ENCODE measurements at places on chromosomes 7 and 10.

- no peak for DNase-seq
These were observed 54.9 kb upstream of the CAMK2B start for GRCh38 chr7:44380189-44380830.

DNA sequence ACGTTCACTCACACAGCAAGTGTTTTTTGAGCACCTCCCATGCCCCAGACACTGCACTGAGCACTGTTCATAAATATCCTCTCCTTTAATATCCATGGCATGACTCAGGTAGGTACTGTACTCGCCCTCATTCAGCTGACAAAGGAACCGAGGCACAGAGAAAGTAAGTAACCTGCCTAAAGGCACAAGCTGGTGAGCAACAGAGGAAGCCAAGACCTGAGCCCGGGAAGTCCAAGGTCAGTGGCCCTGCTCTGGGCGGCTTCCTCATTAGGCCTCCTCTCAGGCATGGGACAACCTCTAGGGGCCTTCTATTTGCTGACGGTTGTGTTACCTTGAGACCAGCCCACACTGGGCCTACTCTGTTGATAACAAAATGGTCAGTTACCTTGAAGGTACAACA is 45.1 kb upstream of the EZH2 start:
- DNase-seq, result no peak

GRCh38 chr10:121049489-121049888 is 198.3 kb downstream of the WDR11 start:
- DNase-seq, result no peak

- no peak for DNase-seq
These were observed 437.7 kb downstream of the RPS24 start for GRCh38 chr10:78471326-78471722.

- no peak for DNase-seq
These were observed 62.1 kb downstream of the ANKRD26 start for GRCh38 chr10:27038168-27038567.

GRCh38 chr10:7718685-7719084 is 15.6 kb downstream of the ITIH2 start:
- no peak for DNase-seq

DNA sequence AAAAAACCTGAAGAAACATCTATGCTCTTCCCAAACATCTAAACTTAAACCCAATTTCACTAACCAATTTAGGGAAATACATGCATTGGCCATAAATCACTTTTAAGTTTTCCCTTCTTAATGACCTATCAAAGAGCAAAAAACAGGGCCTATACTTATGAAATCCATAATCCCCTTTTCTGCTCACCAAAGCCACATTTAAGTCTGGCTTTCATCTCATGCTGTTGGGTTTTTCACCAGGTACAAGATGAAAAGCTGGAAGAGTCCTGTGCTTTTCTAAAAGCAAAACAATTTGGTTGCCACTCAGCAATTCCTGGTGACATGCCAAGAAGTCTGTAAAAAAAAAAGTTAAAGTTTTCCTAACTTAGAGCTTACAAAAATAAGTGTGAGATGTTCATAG is 92.6 kb downstream of the HPSE2 start:
- no peak for DNase-seq

DNA sequence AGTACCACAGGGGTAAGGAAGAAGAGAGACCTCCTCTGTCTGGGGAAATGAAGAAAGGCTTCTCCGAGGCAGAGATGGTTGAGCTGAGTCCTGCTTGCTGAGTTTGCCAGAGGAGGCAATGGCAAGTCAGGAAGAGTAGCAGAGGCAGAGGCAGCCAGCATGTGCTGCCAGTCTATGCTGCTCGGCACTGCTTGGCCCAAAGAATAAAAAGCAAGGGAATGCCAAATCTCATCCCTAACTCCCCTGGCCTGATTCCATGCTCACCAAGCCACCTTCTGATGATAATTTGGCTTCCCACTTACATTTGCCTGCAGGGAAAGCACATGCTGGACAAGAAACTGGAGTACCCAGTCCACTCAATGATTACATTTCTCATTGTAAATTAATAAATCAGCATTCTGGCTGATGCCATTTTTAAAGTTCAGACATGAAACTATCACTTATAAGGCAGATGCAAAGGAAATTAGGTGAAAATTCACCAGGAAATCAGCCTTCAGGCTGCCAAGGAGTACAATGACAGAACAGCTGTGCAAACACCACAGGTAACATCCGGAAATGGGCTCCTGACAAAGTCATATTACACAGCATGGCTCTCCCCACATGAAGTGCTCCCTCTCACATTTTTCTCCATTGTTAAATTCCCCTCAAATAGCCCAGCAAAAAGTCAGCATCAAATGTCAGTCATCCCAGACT is 245.9 kb downstream of the MTERF1 start:
- DNase-seq, result no peak

- no peak for DNase-seq
These were observed 371.8 kb upstream of the KCND2 start for GRCh38 chr7:119900996-119901672.

DNA sequence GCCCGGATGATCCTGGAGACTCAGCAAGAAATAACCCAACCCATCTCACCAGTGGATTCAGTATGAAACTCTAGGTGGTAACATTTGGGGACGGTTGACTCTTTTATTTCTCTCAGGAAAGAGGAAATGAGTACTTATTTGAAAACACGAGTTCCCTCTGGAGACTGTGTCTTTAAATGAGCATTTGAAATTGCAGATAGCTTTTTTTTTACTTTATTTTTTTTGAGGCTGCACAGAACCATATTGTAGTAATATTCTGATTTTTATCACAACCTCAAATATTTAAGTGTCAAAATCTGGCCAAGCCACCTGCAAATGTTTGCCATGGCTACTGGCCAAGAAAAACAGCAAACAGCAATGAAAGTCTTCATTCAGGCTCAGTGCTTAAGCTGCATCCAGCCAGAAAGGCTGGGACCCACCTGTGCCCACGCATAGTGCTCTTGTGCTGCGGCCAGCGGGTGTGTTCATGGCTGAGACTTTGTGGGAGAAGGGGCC is 160.8 kb downstream of the CREB5 start:
- DNase-seq, result no peak

- no peak for DNase-seq
These were observed 93.6 kb downstream of the CACNB2 start for GRCh38 chr10:18233775-18234174.

GRCh38 chr10:241451-241850 is 106.2 kb downstream of the ZMYND11 start:
- DNase-seq, result no peak

DNA sequence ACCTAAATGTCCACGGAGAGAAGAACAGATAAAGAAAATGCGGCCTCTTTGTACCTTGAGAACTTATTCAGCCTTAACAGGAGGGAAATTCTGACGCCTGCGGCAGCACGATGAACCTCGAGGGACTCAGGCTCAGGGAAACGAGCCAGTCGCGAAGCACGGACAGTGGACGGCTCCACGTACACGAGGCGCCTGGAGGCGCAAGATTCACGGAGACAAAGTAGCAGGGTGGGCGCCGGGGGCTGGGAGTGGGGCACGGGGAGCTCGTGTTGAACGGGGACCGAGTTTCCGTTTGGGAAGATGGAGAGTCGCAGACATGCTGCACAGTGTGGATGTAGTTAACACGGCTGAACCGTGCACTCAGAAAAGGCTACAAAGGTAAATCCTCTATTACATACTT is 13.2 kb upstream of the UTF1 start:
- no peak for DNase-seq

DNA sequence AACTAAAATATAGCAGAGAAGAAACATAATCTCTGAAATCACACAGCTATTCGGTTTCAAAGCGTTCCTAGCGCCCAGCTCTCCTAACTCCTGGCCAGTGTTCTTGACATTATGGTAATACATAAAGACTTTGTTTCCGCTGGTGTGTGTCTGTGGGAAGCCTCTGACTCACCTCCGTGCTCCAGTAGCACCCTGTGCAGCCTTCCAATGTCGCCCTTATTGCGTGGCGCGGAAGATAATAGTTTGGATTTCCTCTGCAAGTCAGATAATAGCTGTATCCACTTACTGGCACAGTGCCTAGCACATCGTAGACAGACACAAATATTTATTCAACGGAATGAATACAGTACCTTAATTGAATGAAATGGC is 570 bp downstream of the BMS1 start:
- DNase-seq, result peak; percentile 4

GRCh38 chr7:16509829-16510228 is 16.8 kb upstream of the LRRC72 start:
- DNase-seq, result no peak

DNA sequence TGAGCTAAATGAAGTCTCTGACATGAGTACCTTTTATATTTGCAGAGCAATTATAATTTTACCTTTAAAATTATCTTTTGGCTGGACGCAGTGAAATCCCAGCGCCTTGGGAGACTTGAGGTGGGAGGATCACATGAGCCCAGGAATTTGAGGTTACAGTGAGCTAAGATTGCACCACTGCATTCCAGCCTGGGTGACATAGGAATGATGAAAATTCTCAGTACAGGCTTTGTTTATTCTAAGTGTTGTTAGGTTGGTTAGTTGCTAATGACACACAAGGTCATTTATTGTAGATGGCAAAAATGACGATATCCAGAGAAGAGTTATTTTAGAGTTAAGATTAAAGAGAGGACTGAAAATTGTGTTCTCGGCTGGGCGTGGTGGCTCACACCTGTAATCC is 87.6 kb downstream of the XRCC2 start:
- DNase-seq, result no peak

GRCh38 chr7:131556909-131557651 is 652 bp upstream of the PODXL start:
- no peak for DNase-seq

- no peak for DNase-seq
These were observed 528 bp downstream of the CAMK2G start for GRCh38 chr10:73873838-73874215.

GRCh38 chr7:144822223-144822622 is 13.6 kb downstream of the TPK1 start:
- DNase-seq, result no peak

DNA sequence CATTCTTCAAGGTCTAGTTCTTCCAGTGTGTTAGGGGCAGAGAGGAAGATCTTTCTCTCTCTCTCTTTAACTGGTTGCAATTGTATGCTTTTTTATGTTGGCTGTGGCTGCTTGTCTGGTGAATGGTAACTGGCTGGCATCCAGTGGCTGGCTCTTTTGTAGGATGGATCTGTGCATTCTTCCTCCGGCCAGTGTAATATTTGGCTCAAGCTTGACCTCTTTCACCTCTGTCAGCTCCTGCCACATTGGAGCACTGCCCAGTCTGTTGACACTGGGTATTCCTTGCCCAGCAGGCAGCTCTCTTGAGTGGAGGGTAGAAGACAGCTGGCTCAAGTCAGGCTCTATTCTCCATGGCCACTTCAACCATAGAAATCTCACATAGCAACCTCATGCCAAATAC is 528.3 kb downstream of the PHTF2 start:
- no peak for DNase-seq

DNA sequence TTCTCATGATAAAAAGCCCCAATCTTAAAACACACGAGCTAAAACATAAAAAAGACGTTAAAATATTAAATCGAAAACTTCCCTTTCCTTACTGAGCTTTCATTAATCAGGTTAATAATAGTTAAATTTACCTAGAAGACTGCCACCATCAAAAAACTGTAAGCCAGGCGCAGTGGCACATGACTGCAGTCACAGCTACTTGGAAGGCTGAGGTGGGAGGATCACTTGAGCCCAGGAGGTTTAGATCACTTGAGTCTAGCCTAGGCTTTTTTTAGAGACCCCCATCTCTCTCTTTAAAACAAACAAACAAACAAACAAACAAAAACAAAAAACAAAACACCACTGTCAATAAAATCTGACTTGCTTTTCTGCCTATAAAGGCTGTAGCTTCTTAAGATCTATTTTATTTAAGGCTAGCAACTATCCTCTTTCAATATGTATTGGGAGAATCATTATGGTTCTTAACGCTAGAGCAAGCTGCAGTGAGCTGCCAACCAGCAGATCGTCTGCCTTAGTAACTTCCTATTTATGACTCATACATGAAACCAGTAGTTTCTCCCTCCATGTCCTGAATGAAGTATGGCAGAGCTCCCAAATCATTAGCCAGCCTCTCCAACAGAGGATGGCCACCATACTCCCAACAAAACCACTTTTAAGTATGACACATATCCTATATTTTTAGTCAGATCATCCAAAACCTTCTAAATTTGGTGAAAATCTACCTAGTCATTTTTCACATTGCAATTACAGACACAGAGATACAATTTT is 163.7 kb downstream of the SRPK2 start:
- DNase-seq, result peak; percentile 42

- DNase-seq, result no peak
These were observed 36.6 kb downstream of the ADRA2A start for GRCh38 chr10:111113238-111113960.

DNA sequence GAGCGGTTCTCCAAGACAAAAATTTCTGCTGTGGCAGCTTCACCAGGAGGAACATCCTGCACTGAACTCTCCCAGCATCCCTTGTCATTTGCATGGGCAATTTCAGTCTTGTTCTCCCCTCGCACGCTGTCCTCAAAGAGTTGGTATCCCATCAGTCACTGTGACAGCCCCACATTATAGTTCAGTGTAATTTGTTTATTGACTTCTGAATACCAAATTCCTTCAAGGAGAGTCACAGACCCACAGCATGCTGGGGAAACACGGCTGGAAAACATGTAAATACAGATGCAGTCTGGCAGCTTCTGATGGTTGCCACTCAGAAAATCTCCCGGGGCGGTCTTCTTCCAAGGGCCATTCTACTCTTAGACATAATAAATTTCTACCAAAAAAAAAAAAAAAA is 151.0 kb upstream of the NEBL start:
- no peak for DNase-seq

GRCh38 chr10:95761939-95762492 is 6.1 kb downstream of the ENTPD1 start:
- DNase-seq, result no peak

DNA sequence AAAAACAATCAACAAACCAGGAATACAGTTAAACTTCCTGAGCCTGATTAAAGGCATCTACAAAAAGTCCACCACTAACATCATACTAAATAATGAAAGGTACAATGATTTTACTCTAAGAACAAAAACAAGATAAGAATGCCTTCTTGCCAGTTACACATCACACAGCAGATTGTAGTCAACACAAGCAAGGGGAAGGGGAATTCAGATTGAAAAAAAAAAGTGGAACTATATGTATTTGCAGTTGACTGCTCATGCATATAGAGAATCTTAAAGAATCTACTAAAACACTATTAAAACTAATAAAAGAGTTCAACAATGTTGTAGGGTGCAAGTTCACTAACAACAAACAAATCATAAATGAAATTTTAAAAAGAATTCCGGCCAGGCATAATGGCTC is 28.5 kb downstream of the ZNF33B start:
- DNase-seq, result no peak

- no peak for DNase-seq
These were observed 138.5 kb downstream of the NPY start for GRCh38 chr7:24422441-24423010.

Measured in AG09319 (cell line).